ENCODE measurements at places on chromosomes 11 and 22.
A peak's percentile ranks its signal among the peaks of the same experiment; 100 is the strongest.

GRCh38 chr22:23281406-23282088, 101.2 kb downstream of the BCR start:
- peak; percentile 76 for DNase-seq

DNA sequence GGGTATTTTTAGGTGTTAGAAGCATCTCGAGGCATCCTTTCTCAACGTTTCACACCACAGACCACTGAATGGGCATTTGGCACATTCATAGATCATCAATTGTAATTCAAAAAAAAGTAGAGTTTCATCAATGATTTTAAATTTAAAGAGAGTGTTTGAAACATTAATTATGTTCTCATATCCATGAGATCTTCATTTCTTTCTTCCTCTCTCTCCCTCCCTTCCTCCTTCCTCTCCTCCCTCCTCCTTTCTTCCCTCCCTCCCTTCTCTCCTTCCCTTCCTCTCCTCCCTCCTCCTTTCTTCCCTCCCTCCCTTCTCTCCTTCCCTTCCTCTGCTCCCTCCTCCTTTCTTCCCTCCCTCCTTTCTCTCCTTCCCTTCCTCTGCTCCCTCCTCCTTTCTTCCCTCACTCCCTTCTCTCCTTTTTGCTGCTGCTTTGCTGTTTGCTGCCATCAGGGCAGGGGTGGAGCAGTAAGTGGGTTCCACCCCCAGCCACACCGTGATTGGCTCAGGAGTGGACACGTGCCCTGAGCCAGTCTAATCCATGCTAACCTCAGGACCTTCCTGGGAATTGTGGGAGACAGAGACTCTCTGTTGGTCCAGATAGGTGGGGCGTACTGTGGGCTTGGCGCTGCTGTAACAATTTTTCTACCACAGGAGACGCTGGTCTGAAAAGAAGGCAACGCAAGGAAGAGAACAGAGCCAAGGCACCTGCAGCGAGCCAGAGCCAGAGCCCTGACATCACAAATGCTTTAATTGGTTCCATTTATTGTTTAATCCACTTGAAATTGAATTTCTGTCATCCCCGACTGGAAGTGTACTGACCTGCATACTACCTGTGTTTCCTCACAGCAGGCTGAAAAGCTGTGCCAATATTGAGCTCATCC, 33.7 kb upstream of the APOBEC3A start:
- peak; percentile 87 for DNase-seq

DNA sequence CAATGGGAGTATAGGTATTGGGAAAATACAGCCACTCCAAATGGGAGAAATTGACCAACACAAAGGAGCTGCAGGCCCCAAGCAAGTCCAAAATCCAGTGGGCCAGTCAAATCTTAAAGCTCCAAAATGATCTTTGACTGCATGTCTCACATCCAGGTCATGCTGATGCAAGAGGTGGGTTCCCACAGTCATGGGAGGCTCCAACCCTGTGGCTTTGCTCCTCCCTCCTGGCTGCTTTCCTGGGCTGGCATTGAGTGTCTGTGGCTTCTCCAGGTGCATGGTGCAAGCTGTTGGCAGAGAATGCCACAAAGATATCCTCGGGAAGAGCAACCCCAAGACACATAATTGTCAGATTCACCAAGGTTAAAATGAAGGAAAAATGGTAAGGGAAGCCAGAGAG, 80.8 kb downstream of the IGLL5 start:
- DNase-seq: no peak

- DNase-seq: no peak
Observed at GRCh38 chr11:131025421-131026125, 109.3 kb upstream of the SNX19 start.

DNA sequence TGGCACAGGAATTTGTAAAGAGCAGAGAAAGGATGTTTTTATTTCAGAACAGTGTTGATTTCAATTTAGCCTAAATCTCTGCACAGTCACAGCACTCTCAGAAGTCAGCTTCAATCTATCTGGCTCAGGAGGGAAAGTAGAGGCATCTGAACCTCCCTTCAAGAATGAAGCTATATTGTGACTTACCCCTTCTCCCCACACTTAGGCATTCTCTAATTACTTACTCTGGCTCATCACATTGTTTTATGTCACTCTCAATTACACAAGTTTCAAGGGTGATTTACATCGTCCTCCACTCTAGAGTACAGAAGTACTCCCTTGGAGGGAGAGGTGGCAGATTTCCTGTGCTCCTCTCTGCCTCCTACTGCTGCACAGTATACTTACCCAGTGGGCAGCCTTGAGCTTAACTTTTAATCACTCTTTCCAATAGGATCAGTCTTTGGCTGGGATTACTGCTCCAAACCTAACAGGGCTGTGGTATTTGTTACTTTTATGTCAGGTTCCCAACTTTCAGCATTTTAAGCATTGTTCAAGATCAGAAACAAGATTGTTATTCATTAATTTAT, 211.4 kb downstream of the AASDHPPT start:
- DNase-seq: no peak

DNA sequence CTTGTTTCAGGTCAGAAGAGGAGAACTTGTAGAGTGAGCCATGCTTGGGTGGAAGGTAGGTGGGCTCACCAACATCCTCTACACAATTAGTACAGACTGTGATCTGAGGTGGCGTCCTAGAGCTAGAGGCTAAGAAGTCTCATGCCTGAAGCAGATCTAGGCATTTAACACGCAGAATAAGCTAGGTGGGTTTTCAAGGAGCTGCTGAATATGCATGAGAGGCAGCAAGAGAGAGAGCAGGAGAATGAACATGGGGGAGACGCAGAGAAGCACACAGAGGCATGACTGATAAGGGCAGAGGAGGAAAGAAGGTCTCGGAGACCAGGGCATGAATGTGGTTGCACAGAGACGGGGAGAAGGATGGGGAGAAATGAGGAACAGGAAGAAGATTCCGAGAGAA, 36.8 kb upstream of the JAM3 start:
- no peak for DNase-seq
